ENCODE measurements at places on chromosomes 3 and 15.

GRCh38 chr3:192864941-192865340 lies 52.7 kb downstream of the MB21D2 start:
- DNase-seq = no peak

- DNase-seq = no peak
Observed at GRCh38 chr3:124084022-124084881, 92.3 kb upstream of the ROPN1 start.

GRCh38 chr15:55654561-55655031 lies 66.5 kb upstream of the PYGO1 start:
- DNase-seq = no peak

DNA sequence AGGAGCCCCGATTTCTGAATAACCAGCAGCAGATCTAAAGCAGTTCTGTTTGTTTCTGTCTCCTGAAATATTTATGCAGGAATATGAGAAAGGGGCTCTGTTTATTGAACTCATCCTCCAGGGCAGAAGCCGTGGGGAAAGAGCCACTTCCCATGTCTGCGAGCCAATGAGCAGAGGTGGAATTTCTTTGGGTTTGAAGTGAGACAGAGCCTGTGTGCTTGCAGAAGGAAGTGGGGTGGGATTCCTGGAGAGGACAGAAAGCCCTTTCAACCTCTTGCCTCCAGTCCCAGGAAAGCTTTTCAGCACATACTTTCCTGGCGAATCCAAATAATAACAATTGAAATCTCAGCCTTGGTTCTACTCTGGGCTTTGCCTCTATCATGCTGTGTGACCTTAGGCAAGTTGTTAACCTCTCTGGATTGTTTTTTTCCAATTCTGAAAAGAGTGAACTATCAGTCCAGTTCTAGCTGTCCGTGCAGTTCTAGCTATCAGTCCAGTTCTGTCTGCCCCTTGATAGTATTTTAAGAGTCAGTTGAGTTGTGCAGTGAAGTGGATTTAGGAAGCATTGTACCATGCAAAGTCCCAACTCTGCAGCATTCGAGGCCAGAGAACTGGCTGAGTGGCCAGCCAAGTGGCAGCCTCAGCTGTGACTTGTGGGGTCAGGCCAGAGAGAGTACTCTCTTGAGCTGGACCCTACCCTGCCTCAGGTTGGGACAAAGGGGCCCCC lies 15.9 kb downstream of the CORO2B start:
- DNase-seq = no peak

DNA sequence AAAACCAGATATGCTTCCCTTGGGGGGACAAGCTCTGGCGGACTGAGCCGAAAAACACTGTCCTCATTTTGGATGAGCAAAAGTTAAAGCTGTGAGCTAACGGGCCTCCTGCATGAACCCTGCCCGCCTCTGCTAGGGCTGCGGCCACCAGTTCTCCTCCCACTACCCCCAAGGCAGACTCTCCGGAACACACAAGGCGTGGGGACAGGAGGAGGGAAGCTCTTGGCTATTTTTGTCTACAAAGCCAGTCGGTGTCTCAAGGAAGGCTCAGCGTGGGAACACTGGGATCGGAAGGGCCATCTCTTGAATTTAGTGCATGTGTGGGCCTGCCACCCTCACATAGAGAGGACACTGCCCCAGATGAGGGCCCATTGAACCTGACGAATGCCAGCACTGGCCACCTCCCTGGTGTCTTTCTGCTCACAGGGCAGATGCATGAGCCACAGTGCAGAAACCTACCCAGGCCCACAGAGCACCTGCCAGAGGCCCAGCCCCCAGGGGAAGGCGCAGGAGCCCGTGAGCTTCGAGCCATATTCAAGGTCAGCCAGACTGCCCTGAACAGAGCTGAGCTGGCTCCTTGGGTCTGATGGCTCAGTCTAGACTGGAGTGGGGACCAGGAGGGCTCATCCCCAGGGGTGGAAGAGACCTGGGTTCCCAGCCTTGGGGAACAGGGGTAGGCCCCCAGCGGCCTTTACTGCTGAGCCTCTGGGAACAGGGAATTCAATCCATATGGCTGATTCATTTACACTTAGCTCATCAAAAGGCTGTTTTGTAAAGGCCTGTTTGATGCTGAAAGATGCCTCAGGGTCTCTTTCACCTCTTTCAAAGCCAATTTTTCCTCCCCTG lies 38.3 kb downstream of the HCN4 start:
- DNase-seq = no peak

GRCh38 chr15:23823508-23823907 lies 136.4 kb upstream of the NDN start:
- DNase-seq = no peak

GRCh38 chr15:99449514-99449913 lies 116.3 kb upstream of the MEF2A start:
- no peak for DNase-seq

- no peak for DNase-seq
Observed at GRCh38 chr3:4629095-4630007, 136.2 kb downstream of the ITPR1 start.

GRCh38 chr15:101307897-101308603 lies 13.0 kb upstream of the SNRPA1 start:
- DNase-seq = no peak

DNA sequence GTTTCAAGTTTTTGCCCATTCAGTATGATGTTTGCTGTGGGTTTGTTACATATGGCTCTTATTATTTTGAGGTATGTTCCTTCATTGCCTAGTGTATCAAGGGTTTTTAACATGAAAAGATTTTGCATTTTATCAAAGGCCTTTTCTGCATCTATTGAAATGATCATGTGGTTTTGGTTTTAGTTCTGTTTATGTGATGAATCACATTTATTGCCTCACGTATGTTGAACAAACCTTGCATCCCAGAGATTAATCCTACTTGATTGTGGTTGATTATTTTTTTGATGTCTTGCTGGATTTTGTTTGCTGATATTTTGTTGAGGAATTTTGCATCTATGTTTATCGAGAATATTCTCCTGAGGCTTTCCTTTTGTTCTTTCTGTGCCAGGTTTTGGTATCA lies 39.4 kb downstream of the TMCO5A start:
- DNase-seq = no peak

- DNase-seq = no peak
Observed at GRCh38 chr3:182696916-182697315, 96.4 kb upstream of the ATP11B start.

Measured in inflammatory macrophage (primary cell).